Activated naive CD4-positive, alpha-beta T cell treated with anti-CD3 and anti-CD28 coated beads, Interleukin-2, amount 50 U/mL, for 72 hours (primary cell): ENCODE measurements at places on chromosomes 16 and 17.

- DNase-seq: no peak
Observed at GRCh38 chr17:15516150-15516549, 47.1 kb downstream of the TVP23C start.

GRCh38 chr17:19359151-19359550 lies 3.4 kb downstream of the B9D1 start:
- DNase-seq: no peak

GRCh38 chr16:53219795-53220454 lies 165.1 kb downstream of the CHD9 start:
- no peak for DNase-seq

GRCh38 chr16:77439106-77439505 lies 4.3 kb upstream of the ADAMTS18 start:
- DNase-seq: no peak

- DNase-seq: no peak
Observed at GRCh38 chr16:11796227-11797165, 562 bp downstream of the ZC3H7A start.

GRCh38 chr17:75889454-75889853 lies 7.3 kb downstream of the TRIM65 start:
- no peak for DNase-seq

- DNase-seq: no peak
Observed at GRCh38 chr17:81927152-81927652, 333 bp downstream of the MAFG start.

- no peak for DNase-seq
Observed at GRCh38 chr16:55822280-55822810, 10.6 kb downstream of the CES1 start.

DNA sequence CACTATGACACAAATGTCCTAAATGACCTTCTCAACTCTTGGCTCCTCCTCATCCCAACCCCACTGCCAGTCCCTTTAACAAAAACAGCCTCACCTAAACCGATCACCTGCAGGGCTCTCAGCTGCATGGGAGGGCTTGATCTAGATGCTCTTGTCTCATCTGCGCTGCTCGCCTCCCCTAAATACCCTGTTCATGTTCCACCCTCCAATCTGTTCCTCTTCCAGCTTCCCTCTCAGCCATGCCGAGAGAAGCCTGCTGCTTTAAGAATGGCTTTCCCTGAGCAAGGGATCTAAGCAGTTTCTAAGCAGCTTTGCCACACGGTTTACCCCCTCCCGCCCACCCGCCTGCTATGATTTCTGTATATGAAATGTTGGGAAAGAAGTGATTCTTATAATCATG lies 23.7 kb downstream of the PIPOX start:
- DNase-seq: no peak
